ENCODE measurements at places on chromosomes 12 and 14.

DNA sequence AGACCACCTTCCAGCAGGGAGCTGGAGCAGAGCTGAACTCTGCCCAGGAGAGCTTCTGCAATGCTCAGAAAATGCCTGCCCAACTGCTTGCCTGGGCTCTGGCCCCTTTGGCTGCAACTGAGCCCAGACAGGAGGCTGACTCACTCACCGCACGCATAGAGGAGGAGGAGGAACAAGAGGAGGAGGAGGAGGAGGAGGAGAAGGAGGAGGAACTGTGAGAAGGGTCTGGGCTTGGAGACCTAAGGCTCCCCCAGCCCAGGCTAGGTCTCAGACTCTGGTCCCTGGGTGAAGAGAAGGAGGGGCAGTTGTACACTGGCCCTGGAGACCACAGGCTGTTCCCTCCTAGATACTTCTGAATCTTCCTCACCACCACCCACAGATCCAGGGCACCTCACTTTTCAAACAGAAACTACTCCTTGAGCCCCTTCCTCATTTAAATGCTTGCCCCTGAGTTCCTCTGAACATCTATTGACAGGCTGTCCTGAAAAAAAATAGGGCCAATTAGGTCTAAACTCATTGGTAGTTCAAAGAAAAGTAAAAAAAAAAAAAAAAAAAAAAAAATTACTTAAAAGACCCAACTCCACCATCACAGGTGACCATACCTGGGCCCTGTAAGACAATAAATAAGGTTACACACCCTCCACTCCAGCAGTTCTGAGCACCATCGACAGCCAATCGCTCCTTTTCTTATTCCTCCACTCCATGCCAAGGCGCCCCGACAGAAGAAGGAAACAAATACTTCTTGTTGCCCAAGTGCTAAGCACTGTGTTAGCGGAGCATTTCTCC lies 674 bp downstream of the VDR start:
- no peak overlapping the region for H3K27ac ChIP-seq
- H3K27me3 ChIP-seq = no peaks in the 10 kb centered on the region
- DNase-seq = peak; percentile 79

DNA sequence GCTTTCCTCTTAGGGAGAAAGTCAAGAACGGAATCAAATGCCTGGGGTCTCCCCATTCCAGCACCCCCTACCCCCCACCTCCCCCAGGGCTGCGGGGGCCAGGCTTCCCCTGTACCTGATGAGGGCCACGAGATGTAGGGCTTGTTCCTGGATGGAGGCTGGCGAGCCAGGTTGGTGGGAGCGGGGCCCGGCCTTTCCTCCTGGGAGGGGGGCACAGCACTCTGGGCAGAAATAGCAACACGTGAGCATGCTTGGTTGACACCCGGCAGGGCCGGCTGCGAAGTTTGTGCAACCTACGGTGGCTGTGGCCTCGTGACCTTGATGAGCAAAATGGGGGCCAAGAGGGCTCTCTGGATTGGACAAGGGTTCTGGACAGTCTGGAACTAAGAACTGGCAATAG lies 15.7 kb downstream of the AMN start:
- no peak overlapping the region for H3K27ac ChIP-seq
- no peak for DNase-seq
- H3K4me3 ChIP-seq = no peak overlapping the region
- H3K4me1 ChIP-seq = no peaks in the 10 kb centered on the region
- no peaks in the 10 kb centered on the region for H3K27me3 ChIP-seq
- peaks cover 51% of the 10 kb centered on the region for H3K36me3 ChIP-seq

DNA sequence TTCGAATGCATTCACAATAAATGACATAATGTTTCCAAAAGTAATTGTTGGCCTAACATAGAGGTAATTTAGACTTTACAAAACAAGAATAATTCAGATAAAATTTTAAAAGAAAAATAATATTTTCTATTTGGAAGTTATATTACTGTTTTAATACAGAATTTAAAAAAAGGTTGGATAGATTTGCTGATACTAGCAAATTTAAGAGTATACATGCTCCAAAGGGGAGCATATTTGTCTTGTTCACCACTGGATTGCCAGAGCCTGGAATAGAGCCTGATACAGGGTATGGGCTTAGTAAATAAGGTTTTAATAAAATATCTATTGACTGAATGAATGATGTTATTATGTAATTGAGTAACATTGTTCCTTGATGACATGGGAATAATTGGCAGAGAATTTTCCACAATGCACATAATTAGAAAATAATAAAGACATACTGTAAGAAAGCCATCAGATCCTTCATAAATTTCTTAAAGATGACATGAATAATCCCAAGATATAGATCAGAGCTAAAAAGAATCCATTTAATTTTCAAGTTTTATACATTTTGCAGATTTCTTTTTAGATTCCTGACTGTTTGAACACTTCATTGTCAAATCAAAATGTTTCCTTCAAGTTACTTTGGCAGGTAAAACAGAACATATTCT lies 305.3 kb downstream of the SLC6A15 start:
- H3K4me1 ChIP-seq = no peaks in the 10 kb centered on the region
- H3K27me3 ChIP-seq = no peaks in the 10 kb centered on the region
- no peak overlapping the region for H3K27ac ChIP-seq
- no peaks in the 10 kb centered on the region for H3K36me3 ChIP-seq
- H3K4me3 ChIP-seq = no peak overlapping the region

- peaks cover 20% of the 10 kb centered on the region for H3K36me3 ChIP-seq
- H3K27me3 ChIP-seq = no peaks in the 10 kb centered on the region
- H3K4me1 ChIP-seq = no peaks in the 10 kb centered on the region
- H3K27ac ChIP-seq = peak overlapping the region; percentile 35
- DNase-seq = peak; percentile 78
Measured at GRCh38 chr14:52023518-52023917, 34.2 kb downstream of the RTRAF start.

DNA sequence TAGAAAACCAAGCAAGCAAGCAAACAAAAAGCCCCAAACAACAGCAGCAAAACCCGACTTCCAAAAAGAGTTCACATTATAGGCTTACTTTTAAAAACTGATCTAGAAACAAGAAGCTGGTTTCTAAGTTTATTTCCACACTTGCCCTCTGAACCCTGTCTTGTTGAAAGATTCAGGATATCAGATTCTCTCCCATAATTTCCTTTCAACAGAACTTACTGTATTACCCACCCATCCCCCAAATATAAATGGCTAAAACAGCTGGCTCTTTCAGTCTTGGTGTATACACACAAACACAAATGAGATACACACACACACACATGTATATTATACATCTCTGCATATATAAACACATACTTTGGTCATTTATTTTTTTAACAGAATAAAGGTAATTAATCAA lies 460.9 kb downstream of the ZFP36L1 start:
- no peak overlapping the region for H3K4me3 ChIP-seq
- DNase-seq = no peak
- no peaks in the 10 kb centered on the region for H3K27me3 ChIP-seq
- H3K27ac ChIP-seq = no peak overlapping the region

DNA sequence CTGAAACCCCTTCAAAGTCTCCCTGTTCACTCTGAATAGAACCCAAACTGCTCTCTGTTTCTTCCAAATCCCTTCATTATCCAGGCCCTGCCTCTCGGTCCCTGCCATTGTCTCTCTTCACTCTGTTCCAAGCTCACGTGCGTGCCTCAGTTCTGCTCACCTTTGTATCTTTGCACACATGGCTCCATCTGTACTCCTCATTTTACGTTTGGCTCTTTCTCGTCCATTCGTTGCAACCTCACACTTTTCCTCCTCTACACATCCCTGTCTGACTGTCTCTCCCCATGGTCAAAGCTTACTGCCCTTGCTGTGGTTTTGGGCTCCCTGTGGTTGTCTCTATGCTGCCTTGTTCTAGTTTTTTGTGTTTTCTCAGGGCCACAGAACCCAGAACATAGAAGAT lies 1054.5 kb downstream of the BCL11B start:
- no peak overlapping the region for H3K4me3 ChIP-seq
- H3K27me3 ChIP-seq = no peaks in the 10 kb centered on the region
- no peak overlapping the region for H3K27ac ChIP-seq
- DNase-seq = no peak
- no peaks in the 10 kb centered on the region for H3K4me1 ChIP-seq

DNA sequence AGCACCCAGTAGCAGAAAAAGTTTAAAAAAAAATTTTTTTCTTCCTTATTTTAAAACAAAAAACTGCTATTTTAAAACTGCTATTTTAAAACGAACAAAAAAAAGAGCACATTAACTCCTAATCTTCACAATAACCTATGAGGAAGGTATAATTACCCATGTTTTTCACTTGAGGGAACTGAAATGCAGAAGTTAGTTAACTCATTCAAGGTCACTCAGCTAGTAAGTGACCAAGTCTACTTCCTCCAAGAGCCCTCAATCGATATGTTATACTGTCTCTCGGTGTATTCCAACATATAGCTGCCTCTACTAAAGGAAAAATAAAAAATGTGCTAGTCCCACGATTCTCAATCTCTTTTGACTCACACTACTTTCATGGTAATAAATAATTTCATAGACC lies 7.8 kb downstream of the RPAP3 start:
- H3K4me3 ChIP-seq = no peak overlapping the region
- no peak overlapping the region for H3K27ac ChIP-seq
- no peaks in the 10 kb centered on the region for H3K27me3 ChIP-seq

DNA sequence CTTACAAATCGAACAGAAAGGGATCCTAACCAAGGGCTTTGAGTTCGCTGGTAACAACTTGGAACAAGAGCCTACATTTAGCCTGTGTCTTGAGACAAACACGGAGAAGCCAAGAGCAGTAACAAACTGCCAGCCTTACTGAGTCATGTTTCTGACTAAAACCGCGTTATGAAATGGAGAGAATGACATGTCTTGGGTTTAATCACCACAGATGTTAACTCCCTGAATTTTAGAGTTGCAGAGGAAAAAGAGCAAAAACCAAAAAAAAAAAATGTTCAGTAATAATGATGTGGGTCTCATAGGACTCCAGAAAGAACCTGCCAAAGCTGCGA lies 1.0 kb downstream of the BLTP3B start:
- DNase-seq = peak; percentile 62
- peak overlapping the region; percentile 100 for H3K27ac ChIP-seq
- H3K4me1 ChIP-seq = no peaks in the 10 kb centered on the region
- peak overlapping the region; percentile 99 for H3K4me3 ChIP-seq

- no peaks in the 10 kb centered on the region for H3K36me3 ChIP-seq
- H3K27ac ChIP-seq = no peak overlapping the region
- no peaks in the 10 kb centered on the region for H3K27me3 ChIP-seq
- peaks cover 6% of the 10 kb centered on the region for H3K4me1 ChIP-seq
- no peak overlapping the region for H3K4me3 ChIP-seq
- DNase-seq = no peak
Measured at GRCh38 chr14:51931308-51931707, 58.0 kb upstream of the RTRAF start.
